ENCODE measurements at places on chromosomes 2 and 18.

DNA sequence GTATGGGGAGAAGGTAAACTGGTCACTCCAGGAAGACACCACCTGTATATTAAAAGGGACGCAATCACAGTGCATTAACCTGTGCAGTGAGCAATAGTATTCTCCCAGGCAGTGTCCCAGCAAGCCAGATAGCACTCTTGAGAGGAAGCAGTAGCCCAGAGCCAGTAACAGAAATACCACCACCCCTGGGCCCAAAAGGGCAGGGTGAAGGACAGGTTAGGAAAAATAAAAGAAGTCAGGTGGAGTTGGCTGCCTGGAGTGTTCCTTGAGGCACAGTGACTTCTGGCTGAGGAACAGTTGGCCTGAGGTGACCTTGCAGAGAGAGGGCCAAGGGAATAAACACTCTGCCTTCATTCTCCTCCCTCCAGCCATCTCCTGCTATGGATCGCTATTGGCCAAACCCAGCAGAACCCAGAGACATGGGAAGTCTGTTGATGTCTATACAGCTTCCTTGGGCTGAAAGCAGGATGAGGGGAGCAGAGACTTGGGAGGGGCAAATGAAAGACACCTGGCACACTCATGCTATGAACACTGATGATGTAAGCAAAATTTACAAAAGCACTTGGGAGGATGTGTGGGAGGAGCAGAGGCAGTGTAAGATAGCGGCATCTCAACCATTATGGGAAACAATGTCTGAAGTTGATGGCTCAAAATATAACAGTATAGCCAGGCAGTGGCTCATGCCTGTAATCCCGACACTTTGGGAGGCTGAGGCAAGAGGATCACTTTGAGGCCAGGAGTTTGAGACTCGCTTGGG is 7.5 kb downstream of the C18orf32 start:
- no peak overlapping the region for H3K4me3 ChIP-seq
- DNase-seq, result no peak
- no peaks in the 10 kb centered on the region for H3K27me3 ChIP-seq
- H3K27ac ChIP-seq, result no peak overlapping the region
- H3K4me1 ChIP-seq, result peaks cover 3% of the 10 kb centered on the region

- H3K27ac ChIP-seq, result no peak overlapping the region
- H3K4me3 ChIP-seq, result no peak overlapping the region
- peaks cover 13% of the 10 kb centered on the region for H3K36me3 ChIP-seq
- no peak for DNase-seq
- no peaks in the 10 kb centered on the region for H3K4me1 ChIP-seq
Measured at GRCh38 chr18:74878267-74878666, 280.6 kb downstream of the ZNF407 start.

- H3K4me1 ChIP-seq, result peaks cover 5% of the 10 kb centered on the region
- H3K27ac ChIP-seq, result no peak overlapping the region
- no peaks in the 10 kb centered on the region for H3K27me3 ChIP-seq
Measured at GRCh38 chr2:225091336-225091735, 49.1 kb upstream of the DOCK10 start.

DNA sequence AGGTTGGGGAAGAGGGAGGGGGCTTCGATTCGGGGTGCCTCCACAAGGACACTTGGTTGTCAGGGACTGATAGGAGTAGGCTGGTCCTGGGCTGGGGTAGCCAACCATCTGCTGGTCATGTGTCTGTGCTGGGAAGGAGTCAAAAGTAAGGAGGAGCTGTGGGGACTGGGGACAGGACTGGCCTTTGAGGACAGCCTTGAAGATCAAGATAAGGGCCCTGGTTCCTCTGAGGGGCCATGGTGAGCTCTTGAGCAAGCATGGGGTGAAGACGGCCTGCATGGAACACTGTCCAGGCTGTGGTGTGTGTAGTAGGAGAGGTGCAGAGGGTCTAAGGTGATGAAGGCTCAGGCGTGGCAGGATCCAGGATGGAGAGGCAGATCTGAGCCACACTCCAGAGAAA is 1.7 kb downstream of the CYP27A1 start:
- no peak overlapping the region for H3K27ac ChIP-seq
- no peaks in the 10 kb centered on the region for H3K27me3 ChIP-seq
- DNase-seq, result no peak
- H3K36me3 ChIP-seq, result no peaks in the 10 kb centered on the region
- H3K4me3 ChIP-seq, result no peak overlapping the region

DNA sequence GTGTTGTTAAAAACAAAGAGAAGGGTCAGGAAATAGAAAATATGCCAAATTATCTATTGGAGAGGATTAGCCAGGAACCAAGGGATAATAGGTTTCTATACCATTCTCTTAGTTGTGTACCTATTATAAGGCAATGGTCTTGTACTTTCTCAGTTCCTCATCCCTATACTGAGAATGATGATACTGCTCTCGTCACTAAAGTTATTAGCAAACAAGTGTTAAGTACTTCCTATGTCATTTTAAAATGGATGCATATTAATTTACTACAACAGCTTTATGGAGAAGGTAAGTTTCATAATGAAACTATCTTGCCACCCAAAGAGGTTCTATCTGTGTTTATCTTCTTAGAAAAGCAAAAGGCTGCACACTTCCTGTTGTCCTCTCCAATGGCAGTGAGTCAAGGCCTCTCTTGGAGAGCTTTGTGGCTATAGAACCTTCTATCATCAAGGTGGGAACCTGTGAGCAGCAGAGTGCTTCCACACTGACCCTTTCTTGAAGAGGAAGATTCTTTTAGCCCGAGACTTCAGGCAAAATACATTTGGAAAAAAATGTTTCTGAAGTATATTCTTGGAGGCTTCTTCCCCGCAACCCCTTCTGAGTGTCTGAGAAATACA is 460.7 kb upstream of the FANCL start:
- no peak for DNase-seq
- no peak overlapping the region for H3K27ac ChIP-seq
- H3K4me3 ChIP-seq, result no peak overlapping the region
- H3K27me3 ChIP-seq, result peaks cover 4% of the 10 kb centered on the region
- no peaks in the 10 kb centered on the region for H3K36me3 ChIP-seq

- H3K36me3 ChIP-seq, result no peaks in the 10 kb centered on the region
- H3K27me3 ChIP-seq, result no peaks in the 10 kb centered on the region
- H3K4me3 ChIP-seq, result no peak overlapping the region
- peaks cover 19% of the 10 kb centered on the region for H3K4me1 ChIP-seq
Measured at GRCh38 chr2:236570081-236570868, 650 bp downstream of the ACKR3 start.

DNA sequence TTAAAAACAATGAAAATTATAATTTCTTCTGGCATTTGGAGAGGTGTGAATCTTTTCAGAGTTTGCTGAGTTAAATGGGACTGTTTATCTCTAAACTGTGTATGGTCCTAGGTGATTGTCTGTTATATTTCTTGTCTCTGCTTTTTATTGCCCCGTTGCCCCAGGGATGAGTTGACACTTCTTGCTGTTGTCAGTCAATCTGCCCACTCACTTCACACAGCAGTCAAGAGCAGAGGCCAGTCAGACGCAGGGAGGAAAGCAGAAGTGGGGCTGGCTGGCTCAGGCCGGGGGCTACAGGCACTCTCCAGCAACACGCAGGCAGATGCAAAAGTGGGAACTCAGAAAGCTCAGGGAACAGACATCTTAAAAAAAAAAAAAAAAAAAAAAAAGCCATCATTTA is 365.2 kb downstream of the CLIP4 start:
- peaks cover 6% of the 10 kb centered on the region for H3K27me3 ChIP-seq
- no peaks in the 10 kb centered on the region for H3K4me1 ChIP-seq
- no peak overlapping the region for H3K4me3 ChIP-seq
- no peaks in the 10 kb centered on the region for H3K36me3 ChIP-seq

DNA sequence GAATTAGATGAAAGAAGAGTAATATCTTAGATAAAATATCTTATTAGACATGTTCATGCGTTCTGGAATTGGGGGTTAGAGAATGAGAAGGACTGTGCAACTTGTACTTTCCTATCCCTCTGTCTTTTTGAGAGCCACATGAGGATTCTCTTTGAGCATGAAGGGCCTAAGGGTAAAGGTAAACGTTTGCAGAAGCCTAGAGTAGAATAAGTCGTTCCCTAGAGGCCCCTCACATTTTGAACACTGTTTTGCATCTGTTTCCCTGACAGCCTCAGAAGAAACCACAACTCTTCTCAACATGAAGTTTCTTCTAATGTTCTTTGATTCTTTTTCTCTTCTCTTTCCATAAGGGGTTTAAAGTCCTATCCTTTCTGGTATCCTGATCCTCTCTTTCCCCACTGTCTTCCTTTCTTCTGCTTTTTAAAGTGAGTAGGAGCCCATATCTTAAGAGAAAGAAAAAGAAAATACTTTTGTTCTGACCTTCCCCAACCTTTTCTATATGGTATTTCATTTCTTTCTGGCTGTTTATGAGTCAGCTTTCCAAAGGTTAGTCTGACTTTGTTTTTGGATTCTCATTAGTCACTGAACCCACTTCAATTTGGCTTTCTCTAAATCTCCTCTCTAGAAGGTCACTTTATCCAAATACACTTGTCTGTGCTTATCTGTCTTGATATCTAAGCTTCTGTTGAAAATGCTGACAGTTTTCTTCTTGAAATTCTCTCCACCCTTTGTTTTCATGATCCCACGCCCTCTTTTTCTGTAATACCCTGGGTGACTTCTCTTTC is 34.8 kb downstream of the PPP1R1C start:
- peak overlapping the region; percentile 45 for H3K27ac ChIP-seq
- H3K27me3 ChIP-seq, result no peaks in the 10 kb centered on the region
- no peak overlapping the region for H3K4me3 ChIP-seq
- DNase-seq, result no peak
- peaks cover 22% of the 10 kb centered on the region for H3K4me1 ChIP-seq

DNA sequence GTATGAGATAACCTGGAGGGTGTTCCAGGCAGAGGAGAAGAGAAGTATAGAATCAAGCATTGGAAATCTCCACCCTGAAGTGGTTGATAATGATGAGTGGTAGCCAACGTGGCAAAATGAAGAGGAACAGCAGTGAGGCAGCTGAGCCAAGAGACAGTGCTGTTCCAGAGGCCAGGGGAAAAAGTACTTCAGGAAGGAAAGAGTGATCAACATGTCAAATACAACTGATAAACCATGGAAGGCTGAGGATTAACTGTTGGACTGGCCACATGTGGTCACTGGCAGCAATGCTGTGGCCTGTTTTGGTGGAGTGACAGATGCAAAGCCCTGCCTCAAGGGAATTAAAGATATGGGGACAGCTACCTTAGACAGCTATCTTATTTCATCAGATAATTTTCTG is 51.9 kb upstream of the RMP24 start:
- no peaks in the 10 kb centered on the region for H3K36me3 ChIP-seq
- DNase-seq, result no peak
- no peak overlapping the region for H3K27ac ChIP-seq
- H3K4me3 ChIP-seq, result no peak overlapping the region
- H3K27me3 ChIP-seq, result peaks cover 8% of the 10 kb centered on the region

GRCh38 chr2:106323337-106324013 is 129.4 kb upstream of the UXS1 start:
- H3K4me3 ChIP-seq, result no peak overlapping the region
- H3K27me3 ChIP-seq, result no peaks in the 10 kb centered on the region

- H3K27ac ChIP-seq, result no peak overlapping the region
- H3K4me1 ChIP-seq, result no peaks in the 10 kb centered on the region
- H3K4me3 ChIP-seq, result no peak overlapping the region
Measured at GRCh38 chr18:79914614-79915160, 36.8 kb downstream of the SLC66A2 start.

DNA sequence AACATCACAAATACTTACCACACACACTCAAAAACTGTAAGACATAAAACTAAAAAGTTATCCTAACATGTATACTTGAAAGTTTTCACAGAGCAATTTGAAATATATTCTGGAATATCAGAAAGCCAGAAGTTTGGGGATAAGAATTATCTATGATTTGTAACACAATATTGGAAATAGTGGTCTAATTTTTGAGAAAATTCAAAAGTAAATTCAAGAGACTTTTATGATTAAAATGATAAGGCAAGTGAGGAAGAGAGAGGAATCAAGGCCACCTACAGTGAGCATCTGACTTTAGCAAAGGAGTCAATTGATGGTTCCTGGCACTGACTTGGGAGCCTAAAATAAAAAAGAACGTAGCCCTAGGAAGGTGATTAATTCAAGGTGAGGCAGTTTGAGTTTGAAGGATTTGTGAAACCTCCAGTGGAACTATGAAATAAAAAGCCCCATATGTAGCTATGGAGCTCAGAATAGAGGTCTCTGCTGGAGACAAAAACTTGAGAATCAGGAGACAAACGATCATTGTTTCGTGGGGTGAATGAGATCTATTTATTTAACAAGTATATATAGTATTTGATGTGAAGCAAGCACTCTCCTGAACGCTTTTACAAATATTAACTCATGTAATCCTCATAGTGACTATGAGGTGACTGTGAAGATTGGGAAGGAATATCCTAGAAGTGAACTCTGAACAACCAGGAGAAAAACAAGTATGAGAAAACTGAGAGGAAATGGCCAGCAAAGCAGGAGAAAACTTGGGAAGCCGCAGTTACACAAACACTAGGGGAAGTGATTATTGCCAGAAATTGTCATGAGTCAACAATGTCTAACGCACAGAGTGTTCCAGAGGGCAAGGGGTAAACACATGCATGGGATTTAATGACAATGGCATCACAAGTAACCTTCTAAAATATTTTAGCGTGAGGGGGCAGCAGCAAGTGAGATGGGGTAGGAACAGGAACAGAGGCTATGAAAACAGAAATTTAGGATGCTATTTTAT is 12.8 kb downstream of the TFPI start:
- no peak for DNase-seq
- no peak overlapping the region for H3K27ac ChIP-seq
- no peaks in the 10 kb centered on the region for H3K36me3 ChIP-seq
- no peaks in the 10 kb centered on the region for H3K27me3 ChIP-seq
- H3K4me1 ChIP-seq, result no peaks in the 10 kb centered on the region
- H3K4me3 ChIP-seq, result no peak overlapping the region

GRCh38 chr2:106299696-106300095 is 105.6 kb upstream of the UXS1 start:
- 0 out of 2 replicates have a peak, but pooled peaks cover 3% of the 10 kb centered on the region for H3K4me1 ChIP-seq
- no peak overlapping the region for H3K4me3 ChIP-seq
- no peaks in the 10 kb centered on the region for H3K27me3 ChIP-seq
